Body of pancreas (tissue), 4 donors: ENCODE measurements at places on chromosomes 3 and 15. TPM values are rescaled to one million over a fixed set of nuclear protein-coding genes. Genes with fewer than 3 reads are reported as not detected.

GRCh38 chr15:65906396-65906795, 37.1 kb downstream of the RAB11A start:
- no peak for DNase-seq

DNA sequence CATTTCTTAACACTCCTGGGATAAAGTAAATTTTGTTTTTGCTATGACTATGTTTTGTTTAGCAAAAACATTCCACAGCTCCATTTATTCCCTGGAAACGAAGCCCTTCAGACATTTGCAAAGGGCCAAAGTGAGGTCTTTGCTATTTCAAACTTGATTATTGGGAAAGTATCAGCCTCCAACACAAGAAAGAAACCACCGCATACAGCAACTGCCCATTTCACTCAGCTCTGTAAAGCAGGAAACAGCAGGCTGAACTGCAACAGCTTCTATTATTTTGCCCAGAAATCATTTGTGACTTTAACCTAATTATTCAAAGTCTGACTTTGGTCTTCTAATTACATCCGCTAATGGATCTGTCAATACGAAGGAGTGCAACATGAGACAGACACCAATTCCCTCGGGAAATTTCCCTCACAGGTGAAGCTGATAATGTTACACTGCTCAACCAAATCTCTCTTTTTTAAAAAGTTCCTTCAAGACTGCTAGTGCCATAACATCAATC, 72.1 kb downstream of the RFTN1 start:
- DNase-seq, result no peak

- no peak for DNase-seq
Observed at GRCh38 chr3:180102134-180102533, 65.4 kb upstream of the PEX5L start.

DNA sequence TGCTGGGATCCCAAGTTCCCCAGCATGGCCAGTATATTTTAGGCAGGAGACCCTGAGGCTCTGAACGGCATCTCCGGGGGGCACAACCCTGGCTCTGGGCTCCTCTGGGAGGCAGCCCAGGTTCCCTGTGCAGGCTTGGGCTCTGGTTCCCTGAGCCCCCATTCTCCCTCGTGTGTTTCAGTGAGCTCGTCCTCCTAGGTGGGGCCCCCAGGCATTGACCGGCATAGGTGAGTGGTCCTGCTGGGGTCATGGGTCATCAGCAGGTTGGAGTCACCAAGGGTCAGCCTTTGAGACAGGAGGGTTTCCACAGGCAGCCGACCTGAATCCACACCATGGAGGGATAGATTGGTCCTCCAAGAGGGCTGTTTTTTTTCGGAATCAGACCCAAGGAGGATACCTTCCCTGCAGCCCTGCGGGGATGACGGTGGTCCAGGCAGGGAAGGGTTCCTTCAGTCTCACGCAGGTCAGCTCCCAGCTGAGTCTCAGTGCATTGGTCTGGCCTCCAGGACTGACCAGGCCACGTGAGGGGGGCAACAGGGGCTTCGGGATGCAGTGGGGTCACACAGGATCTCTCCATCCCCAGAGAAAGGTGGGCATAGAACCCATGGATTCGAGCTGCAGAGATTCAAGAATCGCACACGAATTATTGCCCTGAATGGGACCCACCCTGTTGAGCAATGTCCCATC, 226.0 kb downstream of the SNRPN start:
- peak; percentile 1 for DNase-seq

The HIGD2B gene
- total RNA-seq, result not detected
